ENCODE measurements at places on chromosomes 1 and 21.

DNA sequence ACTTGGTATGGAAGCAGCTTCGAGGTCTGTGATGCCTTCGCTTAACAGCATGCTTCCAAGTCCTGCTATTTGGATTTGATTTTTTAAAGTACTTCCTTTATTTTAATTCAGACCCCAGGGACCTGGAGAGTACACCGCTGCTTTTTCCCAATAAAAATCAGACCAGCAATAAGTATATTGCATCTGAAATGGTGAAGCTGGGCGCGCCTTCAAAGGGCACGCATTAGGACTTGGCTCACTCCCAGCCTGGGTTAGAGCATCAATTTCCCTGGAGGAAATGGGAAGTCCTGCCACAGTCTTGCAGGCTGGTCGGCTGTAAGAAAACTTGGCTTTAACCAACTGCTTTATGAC is 325.1 kb downstream of the RRAGC start:
- no peak for DNase-seq

DNA sequence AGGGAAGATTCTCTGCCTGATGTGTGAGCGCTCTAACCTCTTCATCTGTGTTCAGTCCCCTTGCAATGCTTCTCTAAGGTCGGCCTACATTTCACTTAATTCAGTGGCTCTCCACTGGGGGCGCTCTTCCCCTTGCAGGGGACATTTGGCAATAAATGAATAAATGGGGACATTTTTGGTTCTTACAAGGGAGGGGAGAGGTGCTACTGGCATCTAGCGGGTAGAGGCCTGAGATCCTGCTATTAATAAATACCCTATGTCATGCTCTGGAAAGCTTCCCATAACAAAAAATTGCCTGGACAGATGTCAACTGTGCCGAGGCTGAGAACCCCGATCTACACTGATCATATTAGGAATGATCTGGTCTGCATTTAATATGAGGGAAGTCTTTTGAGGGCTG is 25.9 kb upstream of the DNAJC11 start:
- DNase-seq: peak; percentile 30

- no peak for DNase-seq
Observed at GRCh38 chr1:210250665-210250997, 18.0 kb downstream of the SERTAD4 start.

DNA sequence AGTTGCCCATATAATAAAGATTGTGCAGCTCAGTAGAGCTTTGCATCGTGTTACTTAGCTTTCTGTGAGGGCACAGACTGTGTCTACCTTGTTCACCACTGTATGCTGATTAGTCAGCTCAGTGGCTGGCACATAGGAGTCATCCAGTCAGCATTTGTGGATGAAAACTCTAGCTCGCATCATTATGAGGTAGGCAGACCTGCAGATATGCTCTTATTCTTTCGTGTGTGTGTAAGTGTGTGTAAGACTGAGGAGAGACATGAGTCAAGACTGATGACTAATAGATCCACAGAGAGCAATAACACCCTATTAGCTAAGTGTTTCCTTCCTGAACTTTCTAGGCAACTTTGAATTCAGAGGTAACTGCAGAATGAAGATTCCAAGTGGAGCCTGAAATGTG is 17.1 kb downstream of the TTF2 start:
- no peak for DNase-seq

DNA sequence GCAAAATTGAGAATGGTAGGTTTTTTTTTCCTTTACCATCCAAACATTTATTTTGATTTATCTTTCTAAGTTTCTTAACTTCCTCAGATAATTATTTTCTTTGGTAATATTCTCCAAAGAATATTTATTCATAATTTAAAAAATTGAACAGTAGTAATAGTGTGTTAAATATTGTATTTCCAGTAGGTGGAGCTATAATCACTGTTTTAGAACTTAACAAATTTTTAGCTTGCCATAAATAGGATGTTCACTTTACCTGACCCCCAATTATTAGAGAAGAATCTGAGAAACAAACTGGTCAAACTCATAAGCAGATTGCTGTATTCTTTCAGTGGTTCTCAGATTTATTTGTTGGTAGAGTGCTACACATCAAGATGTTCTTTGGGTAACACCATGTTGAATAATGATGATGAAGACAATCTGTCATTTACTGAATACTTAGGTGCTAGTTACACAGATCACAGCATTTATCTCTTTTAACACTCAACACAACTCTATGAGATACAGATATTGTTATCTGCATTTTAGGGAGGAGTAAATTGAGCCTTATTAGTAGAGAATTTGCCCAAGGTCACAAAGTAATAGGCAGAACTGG is 82.4 kb upstream of the GPR88 start:
- no peak for DNase-seq

GRCh38 chr1:166836733-166837132 is 2.5 kb upstream of the POGK start:
- DNase-seq: no peak

DNA sequence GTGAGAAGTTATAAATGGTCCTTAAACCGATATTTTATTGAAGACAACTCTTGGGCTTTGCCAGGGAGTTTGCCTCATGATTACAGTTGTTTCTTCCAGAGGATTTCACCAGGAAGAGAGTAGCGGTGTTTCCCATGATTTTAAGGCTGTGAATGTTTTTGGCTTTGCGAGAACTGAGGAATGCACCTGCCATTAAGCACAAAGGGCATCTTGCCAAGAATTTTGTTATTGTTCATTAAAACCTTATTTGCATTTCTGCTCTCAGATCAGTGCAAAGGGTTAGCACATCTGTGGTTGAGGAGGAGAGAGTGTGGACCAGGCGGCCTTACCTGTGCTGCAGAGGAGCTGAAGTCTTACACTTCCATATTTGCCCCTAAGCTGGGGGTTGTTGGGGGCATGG is 13.8 kb downstream of the CNIH3 start:
- DNase-seq: no peak

- no peak for DNase-seq
Observed at GRCh38 chr1:67317803-67318202, 10.1 kb downstream of the IL12RB2 start.

- DNase-seq: no peak
Observed at GRCh38 chr1:239800861-239801260, 290.8 kb upstream of the FMN2 start.

DNA sequence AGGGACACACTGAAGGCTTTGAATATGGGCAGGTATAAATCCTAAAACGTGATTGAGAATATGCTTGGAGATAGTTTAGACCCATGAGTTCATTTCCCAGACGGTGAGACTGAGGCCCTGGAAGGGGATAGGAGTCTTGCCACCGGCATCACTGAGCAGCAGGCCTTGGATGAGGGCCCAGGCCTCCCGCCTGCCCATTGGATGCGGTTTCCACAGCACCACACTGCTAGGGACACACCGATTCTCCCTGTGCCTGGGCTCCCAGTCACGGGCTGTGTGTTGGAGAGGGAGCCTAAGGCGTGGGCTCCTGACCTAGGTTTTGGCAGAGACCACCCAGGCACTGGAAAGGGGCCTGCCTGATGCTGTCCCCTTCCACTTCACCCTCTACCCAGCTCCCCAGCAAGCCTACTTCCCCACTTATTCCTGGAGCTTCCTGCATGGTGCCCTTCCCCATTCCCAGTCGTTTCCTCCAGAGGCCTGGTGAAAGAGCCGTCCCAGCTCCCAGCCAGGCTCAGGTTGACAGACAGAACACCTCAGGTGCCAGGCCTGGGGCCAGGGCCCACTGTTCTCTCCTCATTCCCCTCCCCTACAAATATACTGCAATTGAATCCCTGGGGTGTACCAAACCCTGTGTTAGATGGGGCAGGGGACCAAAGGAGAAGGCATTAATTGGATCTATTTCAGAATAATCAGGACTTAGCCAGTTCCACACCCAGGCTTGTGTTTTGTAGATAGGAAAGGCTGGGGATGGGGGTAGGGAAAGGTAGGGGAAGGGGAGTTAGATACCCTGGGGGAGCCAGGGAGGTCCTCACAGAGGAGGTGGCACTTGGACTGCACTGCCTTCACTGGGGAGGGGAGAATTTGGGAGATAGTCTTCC is 3.4 kb downstream of the FOXO6 start:
- DNase-seq: no peak

- DNase-seq: no peak
Observed at GRCh38 chr21:27578741-27579265, 611.9 kb upstream of the ADAMTS5 start.

DNA sequence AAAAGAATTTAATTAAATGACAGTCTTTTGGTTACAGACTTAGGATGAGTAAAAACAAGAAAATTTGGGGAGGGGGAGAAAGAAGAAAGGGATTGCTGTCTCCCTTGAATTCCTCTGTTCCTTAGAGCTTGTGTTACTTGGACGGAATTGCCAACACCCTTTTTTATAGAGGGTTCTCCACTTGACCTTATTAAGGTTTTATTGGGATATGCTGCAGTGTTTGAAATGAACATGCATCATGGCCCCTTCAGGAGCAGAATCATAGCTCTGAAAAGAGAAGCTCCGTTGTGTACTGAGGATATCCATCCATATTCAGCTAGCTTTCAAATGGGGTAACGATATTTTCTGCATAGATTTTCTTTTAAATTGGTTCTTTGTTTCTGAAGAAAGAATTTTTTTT is 48.2 kb upstream of the DNASE2B start:
- no peak for DNase-seq

- DNase-seq: no peak
Observed at GRCh38 chr1:55060133-55060999, 21.0 kb downstream of the PCSK9 start.

- no peak for DNase-seq
Observed at GRCh38 chr21:26003404-26003803, 167.2 kb downstream of the APP start.

DNA sequence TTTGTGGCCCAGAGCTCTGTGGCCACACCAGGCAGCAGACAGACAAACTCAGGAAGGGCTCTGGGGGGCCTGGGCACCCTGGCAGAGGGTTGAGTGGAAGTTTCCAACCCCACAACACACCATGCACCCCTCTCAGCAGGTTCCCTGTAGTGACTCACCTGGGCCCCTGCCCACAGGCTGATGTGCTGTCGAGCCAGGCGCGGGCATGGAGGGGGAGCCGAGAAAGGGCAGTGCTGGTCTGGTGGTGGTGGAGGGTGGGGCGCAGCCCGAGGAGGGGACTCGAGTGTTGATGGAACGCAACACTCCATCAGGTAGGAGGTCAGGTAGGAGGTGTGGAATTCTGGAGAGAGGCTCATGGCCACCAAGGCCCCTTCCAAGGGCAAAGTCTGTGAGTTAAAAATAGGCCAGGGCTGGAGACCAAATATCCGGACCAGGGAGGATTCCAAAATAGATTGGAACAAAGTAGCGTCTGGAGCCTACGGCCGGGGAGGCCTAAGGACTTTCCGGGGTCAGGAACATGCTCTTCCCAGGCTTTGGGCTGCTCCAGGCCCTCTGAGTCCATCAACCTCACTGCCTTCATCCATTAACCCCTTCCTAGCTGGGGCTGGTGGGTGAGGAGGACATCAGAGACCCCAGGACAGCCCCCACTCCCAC is 191.5 kb upstream of the AJAP1 start:
- DNase-seq: no peak

- no peak for DNase-seq
Observed at GRCh38 chr1:22462928-22463327, 11.3 kb downstream of the ZBTB40 start.

DNA sequence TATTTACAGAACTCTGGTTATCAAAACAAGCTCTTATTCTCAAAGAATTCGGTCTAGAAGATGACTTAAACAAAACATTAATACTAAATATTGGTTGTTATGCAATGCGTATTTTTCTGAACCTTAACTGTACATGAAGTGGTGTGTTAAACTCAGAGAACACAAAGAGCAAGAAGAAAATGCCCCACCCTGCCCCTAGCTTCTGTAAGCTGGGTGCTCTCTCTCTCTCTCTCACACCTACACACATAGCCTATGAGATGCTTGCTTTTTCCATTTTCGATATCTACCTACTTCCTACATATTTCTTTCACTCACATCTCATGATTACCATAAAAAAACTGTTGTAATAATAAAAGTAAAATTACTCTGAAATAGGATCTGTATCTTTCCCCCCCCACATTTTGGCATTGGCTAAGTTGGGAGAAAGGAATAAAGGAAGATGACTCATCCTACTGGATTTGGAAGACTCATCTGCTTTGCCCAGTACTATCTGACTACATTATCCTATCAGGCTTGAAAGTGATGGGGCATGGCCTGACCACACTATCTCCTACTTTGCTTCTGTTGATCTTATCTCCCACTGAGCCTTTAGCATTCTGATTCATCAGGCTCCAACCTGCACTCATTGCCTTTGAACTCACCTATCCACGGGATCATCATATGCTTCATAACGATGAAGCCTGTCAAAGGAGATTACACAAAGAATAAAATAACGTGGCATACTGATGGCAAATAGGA is 2.9 kb downstream of the CRYZ start:
- no peak for DNase-seq

- DNase-seq: no peak
Observed at GRCh38 chr1:18384059-18384458, 96.7 kb upstream of the KLHDC7A start.

GRCh38 chr1:229070168-229070567 is 200.7 kb upstream of the RAB4A start:
- DNase-seq: peak; percentile 53

DNA sequence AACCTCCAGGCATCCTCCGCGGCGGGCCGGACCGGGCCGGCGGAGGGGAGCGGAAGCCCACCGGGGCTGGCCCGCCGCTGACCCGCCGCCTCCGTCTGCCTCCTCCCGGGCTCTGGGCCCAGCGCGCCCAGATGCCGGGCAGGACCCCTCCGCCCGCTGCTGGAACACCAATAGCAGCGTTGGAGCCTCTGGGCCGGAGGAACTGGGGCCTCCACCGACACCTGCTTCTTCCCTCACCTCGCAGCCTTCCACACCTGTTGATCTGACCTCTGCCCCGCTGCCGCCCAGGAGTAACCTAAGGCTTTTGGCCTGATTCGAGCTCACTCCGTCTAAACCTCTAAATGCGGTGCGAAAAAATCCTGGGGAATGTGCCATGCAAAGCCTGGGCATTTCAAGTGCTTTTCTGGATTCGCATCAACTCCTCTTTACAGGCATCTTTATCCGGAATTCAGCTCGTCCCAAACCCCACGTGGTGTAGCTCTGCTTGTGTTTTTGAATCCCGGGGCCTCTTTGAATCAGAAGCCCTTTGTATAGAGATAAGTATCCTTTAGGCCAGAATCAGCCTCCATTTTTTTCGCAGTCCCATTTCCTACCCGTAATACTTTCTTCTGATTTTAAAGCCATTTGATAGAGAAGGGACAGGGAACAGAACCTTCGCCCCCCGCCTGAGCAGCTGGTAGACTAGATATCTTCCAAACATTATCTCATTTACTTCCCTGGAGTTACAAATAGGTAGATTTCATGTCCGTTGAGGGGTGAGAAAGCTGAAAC is 680 bp upstream of the CNN3 start:
- DNase-seq: no peak

GRCh38 chr1:9238550-9238949 is 4.0 kb downstream of the H6PD start:
- DNase-seq: no peak

GRCh38 chr1:105072446-105072845 is 1322.7 kb downstream of the AMY1C start:
- no peak for DNase-seq

Data from omental fat pad (tissue), 4 donors.